ENCODE measurements at places on chromosomes 4 and X.

DNA sequence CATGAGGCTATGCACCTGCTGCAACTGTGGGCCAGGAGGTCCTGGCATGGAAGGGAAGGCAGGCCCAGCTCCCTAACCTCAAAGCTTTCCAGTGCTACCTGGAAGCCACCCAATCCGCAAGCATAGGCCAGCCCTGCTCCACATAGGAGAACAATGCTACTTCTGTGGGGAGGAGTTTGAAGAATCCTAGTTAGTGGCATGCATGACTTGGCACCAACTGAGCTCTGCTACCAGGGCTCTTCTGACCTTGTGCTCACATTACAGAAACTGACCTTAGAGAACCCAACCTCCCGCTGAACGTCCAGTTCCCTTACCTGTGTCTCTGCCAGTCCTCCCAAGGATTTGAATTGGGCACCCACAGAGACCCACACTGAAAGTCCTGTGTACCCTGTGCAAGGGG lies 58.8 kb downstream of the USP46 start:
- DNase-seq, result no peak

DNA sequence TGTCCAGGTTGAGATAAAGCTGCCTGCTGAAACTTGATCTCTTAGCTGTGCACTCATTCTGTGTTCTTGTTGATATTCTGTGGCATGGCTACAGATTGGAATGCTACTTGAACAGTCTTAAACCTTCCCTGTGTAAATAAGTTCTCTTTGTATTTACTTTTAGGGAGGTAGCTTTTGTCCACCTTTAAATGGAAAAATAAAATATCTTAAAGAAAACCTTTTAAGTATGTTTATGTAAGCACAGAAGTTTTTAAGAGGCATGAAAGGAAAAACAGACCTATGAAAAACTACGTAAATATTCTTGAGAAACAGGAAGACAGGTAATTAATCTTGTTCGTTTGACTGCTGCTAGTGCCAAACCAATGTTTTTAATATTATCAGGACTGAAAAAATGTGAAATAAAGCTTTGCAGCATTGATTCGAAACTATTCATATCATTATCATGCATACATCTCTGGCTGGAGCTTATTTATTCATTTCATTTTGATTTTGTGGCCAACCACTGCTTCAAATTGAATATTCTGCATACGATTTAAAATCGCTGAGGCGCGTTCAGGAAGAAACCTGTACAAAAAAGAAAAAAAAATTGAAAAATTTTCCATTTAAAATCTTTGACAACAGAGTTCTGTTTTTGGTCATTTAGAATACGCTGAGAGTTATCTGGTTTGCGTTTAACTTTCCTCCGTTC lies 17.8 kb downstream of the HSD17B13 start:
- no peak for DNase-seq

DNA sequence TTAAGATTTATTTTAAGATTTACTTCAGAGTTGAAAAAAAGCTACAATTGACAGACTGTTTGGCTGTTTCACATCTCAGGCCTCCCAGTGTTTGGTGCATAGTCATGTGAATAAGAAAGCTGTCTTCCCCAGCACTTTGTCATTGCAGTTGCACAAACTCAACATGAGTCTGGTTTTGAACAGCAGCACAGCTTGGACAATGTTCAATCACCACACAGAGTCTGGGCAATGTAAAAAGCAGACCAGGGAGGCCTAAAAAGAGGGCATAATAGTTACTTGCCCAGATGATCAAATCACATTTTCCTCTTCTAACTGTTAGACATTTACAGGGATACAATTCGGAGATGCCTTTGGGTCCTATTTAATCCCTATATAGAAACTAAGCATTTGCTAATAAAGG lies 1055.0 kb downstream of the RPA4 start:
- DNase-seq, result no peak

- no peak for DNase-seq
These were observed 1276.1 kb downstream of the PCDH7 start for GRCh38 chr4:31995943-31996901.

GRCh38 chr4:25621027-25621930 lies 34.4 kb upstream of the SLC34A2 start:
- DNase-seq, result no peak

DNA sequence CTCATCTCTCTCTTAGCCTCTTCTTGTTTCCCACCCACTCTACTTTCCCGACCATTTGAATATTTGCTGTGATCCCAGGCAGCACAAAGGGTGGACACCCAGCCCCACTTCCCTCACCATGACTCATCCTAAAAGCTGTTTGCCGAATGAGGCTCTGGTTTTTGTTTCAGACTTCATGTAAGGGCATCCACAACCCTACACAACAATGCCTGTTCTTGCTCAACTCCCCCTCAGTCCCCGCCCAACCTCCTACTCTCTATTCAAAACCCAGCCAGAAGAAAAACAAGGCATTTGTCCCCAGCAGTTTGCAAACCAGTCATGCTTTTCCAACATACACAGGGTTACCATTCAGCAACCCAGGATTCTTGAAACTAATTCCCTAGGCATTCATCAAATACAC lies 516.5 kb upstream of the CNKSR2 start:
- DNase-seq, result peak; percentile 0

DNA sequence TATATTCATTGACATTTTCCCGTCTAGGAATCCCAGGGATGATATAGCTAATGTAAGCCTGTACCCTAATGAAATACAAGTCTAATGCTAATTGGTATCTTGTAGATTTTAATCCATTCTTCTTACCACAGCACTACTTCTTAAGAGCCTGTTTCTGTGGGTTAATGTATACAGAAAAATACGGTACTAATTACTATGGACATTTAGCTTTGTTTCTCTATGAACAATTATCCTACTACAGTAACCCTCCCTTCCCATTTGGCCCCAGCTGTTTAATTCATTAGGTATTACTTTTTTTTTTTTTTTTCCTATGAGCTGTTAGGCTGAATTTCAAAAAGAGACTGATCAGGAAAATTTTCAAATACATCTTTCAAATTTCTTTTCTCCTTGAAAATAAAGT lies 245.1 kb upstream of the SLC7A11 start:
- no peak for DNase-seq

GRCh38 chr4:3225936-3226335 lies 23.0 kb upstream of the MSANTD1 start:
- DNase-seq, result no peak

GRCh38 chr4:84814094-84814750 lies 152.3 kb downstream of the WDFY3 start:
- DNase-seq, result peak; percentile 79

DNA sequence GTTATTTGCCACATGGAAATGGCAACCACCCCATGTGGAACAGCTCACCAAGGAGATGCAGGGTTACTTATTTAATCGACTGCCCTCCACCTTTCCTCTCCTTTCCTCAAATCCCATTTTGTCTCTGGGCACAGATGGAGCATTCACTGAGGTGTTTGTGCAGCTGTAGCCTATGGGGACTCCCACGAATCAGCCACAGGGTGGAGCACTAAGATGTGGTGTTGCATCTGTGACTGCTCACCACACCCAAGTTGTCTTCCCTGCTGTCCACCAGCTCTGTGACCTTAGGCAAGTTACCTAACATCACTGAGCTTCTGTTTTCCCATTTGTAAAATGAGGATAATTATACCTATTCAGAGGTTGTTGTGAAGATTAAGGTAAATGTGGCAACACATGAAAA lies 252.4 kb upstream of the CPEB2 start:
- DNase-seq, result peak; percentile 16

DNA sequence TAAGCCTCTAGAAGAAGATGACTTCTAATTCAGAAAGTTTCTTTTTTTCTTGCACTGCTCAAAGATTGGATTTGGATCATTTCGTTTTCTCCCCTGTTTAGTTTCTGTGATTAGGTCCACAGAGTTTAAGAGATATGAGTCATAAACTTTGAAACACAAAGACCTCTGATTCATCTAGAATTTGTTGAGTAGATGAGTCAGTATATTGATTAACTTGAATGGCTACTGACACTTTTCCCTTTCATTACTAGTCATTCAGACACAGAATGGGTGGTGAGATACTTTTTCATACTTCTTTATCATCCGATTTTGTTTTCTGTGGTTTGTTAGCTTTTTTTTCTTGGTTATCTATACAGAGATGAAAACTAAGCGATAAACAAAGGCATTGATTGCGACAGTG lies 34.1 kb upstream of the AFF2 start:
- no peak for DNase-seq

DNA sequence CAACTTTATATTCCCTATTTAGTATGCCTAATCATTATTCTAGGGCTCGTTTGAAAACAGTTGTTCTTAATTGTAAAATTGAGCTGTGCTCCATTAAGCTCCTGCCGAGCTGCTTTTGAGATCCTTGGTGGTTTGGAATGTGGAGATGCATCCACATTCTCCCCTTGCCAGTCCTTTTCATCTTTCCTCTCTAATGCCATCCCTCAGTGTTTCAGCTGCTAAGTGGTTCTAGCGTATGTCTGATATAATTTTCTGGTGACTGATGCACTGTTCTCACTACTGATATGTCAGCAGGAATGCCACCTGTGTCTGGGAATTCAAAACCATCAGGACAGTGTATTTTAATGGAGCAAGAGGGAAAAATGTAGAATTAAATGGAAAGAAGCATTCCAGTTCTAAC lies 1085.0 kb downstream of the CCSER1 start:
- no peak for DNase-seq

- DNase-seq, result no peak
These were observed 38.3 kb upstream of the NDP start for GRCh38 chrX:44011506-44011905.

- no peak for DNase-seq
These were observed 1.8 kb downstream of the FRMPD4 start for GRCh38 chrX:12139934-12140611.

GRCh38 chrX:42220083-42220482 lies 296.7 kb upstream of the CASK start:
- no peak for DNase-seq

GRCh38 chrX:8988446-8988845 lies 45.5 kb downstream of the FAM9B start:
- peak; percentile 22 for DNase-seq

DNA sequence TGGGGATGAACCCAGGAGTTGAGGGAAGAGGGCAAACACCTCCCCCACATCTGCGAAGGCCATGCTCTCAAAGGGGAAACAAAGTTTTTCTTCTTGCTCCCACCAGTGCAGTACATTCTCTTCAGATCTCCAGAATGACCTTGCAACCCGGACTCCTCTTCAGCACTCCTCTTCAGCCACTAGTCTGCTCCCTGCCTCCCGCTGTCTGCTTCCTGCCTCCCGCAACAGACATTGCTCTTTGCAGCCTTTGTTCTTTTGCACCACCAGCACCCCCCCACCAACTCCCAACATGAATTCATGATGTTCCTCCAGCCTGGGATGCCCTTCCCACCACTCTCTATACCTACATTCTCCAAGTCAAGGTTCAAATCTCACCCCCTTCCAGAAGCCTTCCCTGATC lies 32.1 kb downstream of the UTP14A start:
- no peak for DNase-seq

DNA sequence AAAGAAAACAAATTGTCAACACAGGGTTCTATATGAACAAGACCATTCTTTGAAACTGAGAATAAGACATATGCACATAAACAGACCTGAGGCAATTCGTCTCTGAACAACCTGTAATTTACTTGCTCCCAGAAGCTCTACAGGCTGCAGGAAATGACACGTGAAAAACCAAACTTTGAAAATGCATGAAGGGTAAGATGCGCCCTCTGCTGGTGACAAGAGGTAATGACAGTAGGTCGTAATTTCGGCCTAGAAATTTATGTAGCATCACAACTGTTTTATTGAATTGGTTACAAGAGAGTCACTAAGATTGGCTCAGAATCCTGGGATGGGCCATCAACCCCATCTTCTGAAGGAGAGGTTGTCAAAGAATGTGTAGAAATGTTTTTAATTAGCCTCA lies 276.5 kb downstream of the PPP4R3C start:
- peak; percentile 25 for DNase-seq

- DNase-seq, result no peak
These were observed 31.5 kb downstream of the WWC2 start for GRCh38 chr4:183130328-183131155.

DNA sequence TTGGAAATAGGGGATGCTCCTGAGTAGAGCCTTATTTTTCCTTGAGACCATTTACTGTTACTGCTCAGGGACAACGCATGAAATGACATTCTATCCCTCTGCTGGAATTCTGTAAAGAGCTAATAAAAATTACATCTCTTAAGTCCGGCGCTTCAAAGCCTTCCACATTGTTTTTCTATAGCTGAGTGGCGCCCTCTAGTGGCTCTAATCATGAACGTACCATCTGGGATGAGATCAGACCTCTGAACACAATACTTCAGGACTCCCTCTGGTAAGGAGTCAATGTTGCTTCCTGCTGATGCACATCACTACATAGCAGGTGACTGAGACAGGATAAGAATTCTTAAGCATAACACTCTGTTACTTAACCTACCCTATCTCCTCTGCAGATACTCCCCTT lies 6.0 kb downstream of the HMGN5 start:
- DNase-seq, result peak; percentile 45

GRCh38 chr4:72446353-72447055 lies 122.5 kb downstream of the ADAMTS3 start:
- DNase-seq, result no peak

- no peak for DNase-seq
These were observed 410.4 kb downstream of the INPP4B start for GRCh38 chr4:142435599-142436235.

- DNase-seq, result no peak
These were observed 44.9 kb upstream of the PUDP start for GRCh38 chrX:7192871-7193270.

DNA sequence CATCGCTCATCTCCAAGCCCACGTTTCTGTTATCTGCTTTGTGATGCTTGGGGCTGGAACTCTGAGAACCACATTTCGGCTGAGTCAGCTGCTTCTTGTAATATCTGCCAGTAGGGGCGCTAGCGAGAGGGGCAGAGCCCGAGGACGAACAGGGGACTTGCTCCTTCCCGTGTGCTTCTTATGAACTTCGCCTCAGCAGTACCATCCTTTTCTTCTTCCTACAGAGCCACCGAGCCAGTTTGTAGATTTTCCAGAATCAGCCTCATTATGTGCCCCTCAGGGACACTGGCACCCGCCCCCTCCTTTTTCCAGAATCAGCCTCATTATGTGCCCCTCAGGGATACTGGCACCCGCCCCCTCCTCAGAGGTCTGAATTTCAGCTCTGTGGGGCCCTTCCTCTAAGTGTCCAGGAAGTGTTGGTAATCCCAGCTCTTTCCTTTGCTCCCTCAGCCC lies 441.7 kb upstream of the RASGEF1B start:
- peak; percentile 38 for DNase-seq

- DNase-seq, result peak; percentile 43
These were observed 23.3 kb downstream of the ARHGAP24 start for GRCh38 chr4:85498068-85498733.

- no peak for DNase-seq
These were observed 51.5 kb upstream of the TBC1D9 start for GRCh38 chr4:140807491-140808252.

- DNase-seq, result no peak
These were observed 113.5 kb upstream of the TMEM164 start for GRCh38 chrX:109889289-109890006.

Data from fibroblast of skin of back (primary cell).